ENCODE measurements at places on chromosomes 5 and 9.

GRCh38 chr9:10055886-10056395, 556.9 kb downstream of the PTPRD start:
- no peak for DNase-seq

- DNase-seq, result no peak
Measured at GRCh38 chr9:123296174-123296573, 27.8 kb upstream of the STRBP start.

- DNase-seq, result no peak
Measured at GRCh38 chr9:131977109-131977838, 102.4 kb downstream of the MED27 start.

DNA sequence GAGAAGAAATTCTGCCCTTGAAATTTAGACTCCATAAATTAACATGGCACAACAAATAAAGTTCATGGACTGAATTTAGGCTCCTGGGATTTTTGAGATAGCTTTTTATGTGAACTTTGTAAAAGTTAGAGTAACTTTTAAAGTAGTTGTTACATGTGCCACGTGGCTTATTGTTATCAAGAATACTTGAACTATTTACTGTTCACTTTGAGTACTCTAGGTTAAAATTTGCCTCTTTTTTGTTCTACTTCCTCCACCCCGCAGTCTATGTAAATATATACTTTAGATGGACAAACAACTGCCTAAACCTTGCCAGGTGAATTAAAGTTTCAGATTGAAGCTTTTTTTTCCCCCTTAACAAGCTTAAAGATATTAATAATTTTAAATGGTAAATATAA, 457.9 kb downstream of the RAB3C start:
- no peak for DNase-seq

GRCh38 chr5:168339109-168339771, 47.8 kb downstream of the WWC1 start:
- DNase-seq, result no peak

DNA sequence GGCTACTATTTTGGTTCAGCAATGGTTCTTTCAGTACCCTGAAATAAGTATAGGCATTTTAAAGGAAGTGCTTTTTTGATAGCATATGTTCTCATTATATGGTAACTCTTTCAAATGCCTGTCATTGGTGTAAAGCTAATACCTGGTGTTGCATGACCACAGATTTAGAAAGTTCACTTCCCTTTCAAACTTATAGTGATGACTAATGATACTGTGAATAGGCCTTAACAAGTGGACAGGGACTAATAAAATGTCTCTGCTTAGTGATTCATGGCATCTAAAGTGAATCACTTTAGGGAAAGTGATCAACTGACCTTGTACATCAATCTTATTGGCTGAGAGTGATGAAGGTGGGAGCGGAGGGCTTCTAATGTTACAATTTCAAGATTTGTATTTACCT, 21.6 kb downstream of the MRPL22 start:
- no peak for DNase-seq

DNA sequence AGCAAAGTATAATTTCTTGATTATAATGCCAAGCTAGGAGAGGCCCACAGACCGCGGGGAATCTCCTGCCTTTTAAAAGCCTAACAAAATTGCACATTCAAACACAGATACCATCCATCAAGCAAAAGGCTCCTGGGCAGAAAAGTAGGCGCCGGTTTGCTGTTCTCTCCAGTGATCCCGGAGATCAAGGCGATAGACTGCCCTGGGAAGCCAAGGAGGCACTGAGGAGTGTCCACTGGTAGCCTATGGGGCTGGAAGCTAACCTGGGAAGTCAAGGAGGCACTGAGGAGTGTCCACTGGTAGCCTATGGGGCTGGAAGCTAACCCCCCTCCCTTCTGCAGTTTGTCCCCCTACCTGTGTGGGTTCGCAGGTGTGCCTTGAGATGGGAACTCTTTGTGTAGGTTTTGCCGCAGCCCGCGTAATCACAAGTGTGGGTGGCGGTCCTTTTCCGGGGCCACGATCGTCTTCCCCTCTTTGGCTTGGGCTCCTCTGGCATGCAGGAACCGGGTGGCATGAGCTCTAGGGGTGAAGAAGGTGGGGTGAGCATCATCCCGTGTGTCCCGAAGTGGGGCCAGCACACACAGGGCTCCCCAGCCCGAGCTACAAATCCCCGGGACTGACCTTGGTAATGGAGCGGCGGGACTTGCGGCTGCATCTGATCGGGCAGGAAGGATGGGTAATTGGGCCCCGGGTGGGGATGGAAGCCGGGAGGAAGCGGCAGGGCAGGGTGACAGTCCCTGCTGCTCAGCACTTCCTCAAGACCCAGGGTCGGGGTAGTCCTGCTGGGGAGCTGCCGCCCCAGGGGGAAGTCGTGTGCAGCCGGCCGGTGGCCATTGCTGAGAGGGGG, 2.7 kb downstream of the KLF4 start:
- DNase-seq, result no peak

DNA sequence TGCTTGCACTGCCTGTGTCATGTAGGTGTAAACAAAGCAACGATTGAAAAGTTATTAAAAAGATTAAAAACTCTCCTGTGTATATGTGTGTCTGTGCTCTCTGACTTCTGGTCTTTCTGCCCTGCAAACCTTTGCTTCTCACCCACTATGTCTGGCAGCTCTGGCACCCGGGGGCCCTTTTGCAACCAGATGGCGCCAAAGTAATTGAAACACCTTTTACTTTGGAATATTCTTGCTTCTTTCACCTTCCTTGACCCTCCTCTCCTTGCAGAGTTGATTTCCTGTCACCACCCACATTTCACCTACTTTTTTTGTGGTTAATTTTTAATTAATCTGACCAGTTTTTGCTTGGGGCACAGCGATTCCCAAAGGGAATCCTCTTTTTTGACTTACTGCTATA, 275.5 kb downstream of the ARHGEF28 start:
- no peak for DNase-seq

GRCh38 chr5:180825768-180826525, 23.3 kb upstream of the MGAT1 start:
- DNase-seq, result no peak

DNA sequence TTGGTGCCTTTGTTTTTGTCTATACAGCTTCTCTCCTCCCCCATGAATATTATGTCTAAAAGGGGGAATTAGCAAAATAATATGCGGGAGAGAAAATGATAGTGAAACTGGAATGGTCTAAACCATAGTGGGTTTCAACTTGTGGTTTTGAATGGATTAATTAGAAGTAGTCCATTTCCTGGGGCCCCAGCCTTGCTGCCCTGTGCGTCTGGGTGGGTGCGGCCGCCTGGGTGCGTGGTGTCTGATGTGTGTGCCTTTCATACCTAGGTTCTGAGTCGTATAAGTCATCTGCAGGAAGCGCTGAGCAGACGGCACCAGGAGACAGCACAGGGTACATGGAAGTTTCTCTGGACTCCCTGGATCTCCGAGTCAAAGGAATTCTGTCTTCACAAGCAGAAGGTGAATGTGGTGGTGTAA, 120.0 kb upstream of the CACNA1B start:
- DNase-seq, result no peak

GRCh38 chr5:174378121-174378874, 332.8 kb downstream of the NSG2 start:
- DNase-seq, result no peak

- DNase-seq, result no peak
Measured at GRCh38 chr9:97591535-97591934, 41.6 kb downstream of the TSTD2 start.

- DNase-seq, result no peak
Measured at GRCh38 chr5:172688349-172689217, 47.5 kb downstream of the NEURL1B start.

GRCh38 chr5:72379936-72380335, 59.8 kb downstream of the PTCD2 start:
- no peak for DNase-seq

GRCh38 chr5:61831736-61832135, 474.3 kb upstream of the KIF2A start:
- DNase-seq, result no peak

- no peak for DNase-seq
Measured at GRCh38 chr5:116380621-116381020, 194.0 kb downstream of the SEMA6A start.

- no peak for DNase-seq
Measured at GRCh38 chr5:67163231-67163756, 33.3 kb downstream of the CD180 start.

DNA sequence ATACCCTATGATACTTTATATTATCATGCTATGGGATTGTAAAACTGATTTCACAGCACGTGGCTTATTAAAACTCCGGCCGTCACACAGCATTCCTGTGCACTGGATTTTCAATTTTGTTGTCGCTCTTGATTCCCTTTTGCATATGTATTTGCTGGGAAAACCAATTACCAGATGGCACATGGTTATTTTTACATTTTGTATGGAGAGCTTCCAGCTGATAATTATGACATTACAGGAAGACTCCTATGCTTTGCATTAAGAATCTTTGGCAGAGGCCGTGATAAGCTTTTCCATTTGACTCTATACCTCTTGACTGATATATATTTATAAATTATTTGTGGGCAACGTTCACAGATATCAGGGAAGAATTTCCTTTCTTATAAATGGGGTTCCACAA, 381.2 kb upstream of the RORB start:
- DNase-seq, result no peak

GRCh38 chr5:127083711-127084110, 10.4 kb upstream of the C5orf63 start:
- no peak for DNase-seq

DNA sequence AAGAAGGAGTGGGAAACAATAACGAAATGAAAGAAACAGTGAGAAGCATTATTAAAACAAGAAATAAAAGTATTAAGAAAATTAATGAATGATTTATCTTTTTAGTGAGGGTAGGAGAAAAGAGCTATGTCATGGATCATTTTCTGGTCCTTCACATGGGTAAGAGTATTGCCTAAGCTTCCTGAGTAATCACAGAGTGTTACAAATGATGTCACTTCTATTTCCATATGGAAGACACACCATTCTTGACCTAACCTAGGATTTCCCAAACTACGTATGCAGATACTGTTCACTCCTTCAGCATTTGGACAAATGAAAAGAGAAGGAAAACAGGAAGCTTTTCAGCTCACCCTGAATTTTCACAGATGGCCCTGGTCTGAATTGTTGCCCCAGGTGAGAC, 3.3 kb upstream of the TSLP start:
- DNase-seq, result no peak

- DNase-seq, result no peak
Measured at GRCh38 chr5:150391064-150391834, 21.5 kb downstream of the CD74 start.

DNA sequence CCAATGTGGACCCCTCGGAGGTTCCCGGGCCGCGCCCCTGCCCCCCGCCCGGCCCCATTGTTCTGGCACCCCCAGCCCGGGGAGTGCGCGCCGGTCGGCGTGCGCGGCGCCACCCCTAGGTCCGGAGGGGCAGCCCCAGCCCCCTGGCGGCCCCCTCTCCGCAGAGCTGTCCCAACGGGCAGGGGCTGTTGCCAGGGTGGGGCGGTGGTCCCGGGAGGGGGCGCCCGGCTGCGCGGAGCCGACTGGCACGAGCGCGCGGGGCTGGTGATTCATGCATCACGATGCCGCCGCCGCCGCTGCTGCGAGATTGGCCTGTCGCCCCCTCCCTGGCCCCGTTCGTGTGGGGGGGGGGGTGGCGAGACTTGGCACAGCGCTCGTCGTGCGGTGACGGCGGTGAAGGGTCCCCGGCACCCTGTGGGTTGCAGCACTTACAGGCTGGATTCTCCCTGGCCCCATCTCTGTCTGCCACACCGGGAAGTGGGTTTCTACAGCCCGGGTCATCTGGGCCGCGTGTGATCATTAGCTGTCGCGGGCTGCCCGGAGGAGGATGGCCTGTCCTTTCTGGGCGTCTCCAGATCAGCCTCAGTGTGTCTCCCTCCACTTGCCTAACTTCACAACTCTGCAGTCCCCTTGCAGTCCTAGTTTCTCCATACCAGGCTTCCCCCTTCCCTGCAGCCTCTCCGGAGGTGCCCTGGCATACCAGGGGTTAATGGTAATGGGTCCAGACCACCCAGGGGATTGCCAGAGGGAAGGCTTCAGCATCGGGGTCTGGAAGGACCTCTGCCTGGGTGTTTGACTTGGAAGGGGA, 858 bp downstream of the NCS1 start:
- peak; percentile 69 for DNase-seq

GRCh38 chr5:135248801-135249231, 150.2 kb downstream of the MACROH2A1 start:
- no peak for DNase-seq

- DNase-seq, result no peak
Measured at GRCh38 chr9:22446950-22447617, 460 bp downstream of the DMRTA1 start.

DNA sequence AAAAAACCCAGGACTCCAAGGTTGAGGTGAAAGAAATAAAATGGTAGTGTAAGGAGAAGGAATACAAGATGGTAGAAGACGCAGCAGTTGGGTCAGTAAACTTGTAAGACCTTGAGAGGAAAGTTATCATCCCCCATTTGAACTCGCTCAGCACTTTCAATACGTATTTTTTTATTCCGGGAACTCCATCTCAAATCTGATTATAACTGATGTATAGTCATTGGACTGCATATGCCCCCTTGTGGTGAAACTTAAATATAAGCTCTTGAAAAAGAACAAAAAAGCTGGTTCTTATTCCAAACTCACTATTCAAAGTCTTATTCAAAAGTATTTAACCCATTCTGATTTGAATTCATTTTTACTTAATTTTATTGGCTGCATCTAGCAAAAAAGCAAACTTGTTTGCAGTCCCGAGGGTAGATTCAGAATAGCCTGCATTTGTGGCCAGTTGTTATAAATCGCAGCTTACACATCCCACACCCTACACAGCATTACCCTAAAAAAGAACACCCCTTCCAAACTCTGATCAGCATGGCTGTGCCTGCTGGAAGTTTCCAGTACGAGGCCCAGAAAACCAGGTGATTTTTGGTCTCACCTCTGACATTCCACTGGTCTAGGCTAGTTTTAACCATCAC, 118.0 kb downstream of the ESM1 start:
- no peak for DNase-seq

GRCh38 chr5:57650360-57651069, 167.9 kb upstream of the ACTBL2 start:
- DNase-seq, result no peak

DNA sequence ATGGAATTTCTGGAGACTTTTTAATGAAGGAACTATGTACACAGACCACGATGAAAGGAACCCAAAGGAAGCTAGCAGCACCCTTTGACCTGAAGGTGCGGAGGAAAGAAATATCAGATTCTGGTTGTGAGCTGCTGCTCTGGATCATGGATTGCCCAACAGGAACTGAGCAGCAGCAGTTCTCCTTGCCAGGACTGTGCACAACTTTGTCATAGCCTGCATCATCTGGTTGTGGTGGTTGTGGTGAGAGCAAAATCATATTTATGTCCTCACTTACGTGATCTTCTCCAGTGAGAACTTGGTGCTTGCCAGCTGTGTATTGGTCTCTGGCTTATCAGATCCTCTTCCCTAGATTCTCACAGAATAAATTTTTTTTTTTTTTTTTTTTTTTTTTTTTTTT, 70.7 kb upstream of the LPAR1 start:
- no peak for DNase-seq

GRCh38 chr5:79416499-79416898, 97.4 kb downstream of the HOMER1 start:
- no peak for DNase-seq

DNA sequence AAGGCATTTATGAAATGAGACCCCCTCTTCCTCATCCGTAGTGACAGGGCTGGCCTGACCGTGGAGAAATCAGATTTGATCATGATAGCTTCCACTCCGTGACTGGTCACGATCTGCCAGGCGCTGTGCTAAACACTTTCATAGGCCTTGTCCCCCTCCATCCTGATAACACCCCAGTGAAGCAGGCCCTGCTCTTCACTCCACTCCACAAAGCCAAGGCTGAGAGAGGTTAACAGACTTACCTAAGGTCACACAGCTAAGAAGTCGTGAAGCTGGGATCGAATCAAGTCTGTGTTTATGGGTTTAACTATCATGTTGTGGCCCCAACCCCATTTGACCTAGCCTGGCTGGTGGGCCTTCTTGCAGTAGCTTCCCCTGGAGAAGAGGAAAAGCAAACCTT, 53.3 kb upstream of the IL17B start:
- DNase-seq, result no peak
